ENCODE measurements at places on chromosomes 4 and X.

- no peak for DNase-seq
Measured at GRCh38 chr4:88148560-88148959, 9.9 kb downstream of the ABCG2 start.

DNA sequence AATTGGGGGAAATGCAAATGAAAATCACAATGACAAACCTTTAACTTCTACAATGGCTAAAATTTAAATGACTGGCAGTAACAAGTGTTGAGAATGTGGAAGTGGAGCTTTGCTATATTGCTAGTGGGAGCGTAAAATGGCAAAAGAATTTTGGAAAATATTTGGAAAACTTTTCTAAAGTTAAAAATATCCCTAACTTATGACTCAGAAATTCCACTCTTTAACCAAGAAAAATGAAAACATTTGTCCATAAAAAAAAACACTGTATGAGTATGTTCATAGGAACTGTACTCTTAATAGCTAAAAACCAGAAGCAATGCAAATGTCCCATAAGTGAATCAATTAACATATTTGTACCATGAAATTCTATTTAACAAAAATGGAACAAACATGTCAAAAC lies 3.6 kb downstream of the TBCK start:
- DNase-seq, result no peak

DNA sequence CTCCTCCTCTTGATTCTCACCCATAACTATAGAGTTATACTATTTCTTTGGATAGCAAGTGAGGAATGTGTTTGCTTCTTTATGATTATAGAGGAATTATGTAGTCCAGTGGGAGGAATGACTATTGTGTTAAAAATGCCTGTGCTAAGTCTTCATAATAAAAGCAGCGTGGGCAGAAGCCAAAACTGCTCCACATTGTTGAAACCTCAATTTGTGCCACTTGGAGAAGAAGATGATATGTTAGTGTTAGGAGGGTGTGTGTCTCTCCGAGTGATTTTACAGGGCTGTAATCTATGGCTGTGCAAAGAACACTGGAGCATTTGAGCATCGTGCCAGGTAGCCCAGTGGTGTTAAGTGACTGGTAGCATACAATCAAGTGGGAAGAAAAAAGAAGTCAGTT lies 74.3 kb downstream of the FRAS1 start:
- DNase-seq, result no peak

DNA sequence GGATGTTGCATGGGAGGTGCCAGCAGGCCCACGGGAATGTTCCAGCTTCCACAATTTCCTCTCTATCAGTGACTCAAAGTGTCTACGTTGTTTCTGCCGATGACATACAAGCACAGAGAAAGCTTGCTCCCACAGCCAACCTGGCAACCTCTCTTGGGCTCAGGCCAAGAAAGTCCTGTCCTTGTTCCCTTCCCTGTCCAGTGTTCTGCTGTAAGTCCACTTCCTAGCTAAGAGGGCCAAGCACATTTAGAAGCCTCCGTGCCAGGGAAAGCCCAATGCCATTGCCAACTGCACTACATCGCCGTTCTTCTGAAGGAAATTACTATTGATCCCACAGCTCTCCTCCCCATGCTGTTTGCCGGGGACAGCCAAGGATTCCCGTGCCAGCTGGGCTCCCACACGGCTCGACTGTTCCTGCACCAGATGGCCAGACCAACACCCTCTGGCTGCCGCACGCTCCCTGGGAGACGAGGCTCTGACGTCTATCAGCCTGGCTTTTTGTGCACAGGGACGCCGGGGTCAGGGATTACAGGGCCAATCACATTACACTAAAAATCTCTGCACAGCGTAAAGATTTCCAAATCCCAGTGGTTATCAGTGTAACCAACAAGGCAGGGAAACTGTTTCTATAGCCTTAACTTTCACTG lies 284.0 kb downstream of the BCOR start:
- no peak for DNase-seq

DNA sequence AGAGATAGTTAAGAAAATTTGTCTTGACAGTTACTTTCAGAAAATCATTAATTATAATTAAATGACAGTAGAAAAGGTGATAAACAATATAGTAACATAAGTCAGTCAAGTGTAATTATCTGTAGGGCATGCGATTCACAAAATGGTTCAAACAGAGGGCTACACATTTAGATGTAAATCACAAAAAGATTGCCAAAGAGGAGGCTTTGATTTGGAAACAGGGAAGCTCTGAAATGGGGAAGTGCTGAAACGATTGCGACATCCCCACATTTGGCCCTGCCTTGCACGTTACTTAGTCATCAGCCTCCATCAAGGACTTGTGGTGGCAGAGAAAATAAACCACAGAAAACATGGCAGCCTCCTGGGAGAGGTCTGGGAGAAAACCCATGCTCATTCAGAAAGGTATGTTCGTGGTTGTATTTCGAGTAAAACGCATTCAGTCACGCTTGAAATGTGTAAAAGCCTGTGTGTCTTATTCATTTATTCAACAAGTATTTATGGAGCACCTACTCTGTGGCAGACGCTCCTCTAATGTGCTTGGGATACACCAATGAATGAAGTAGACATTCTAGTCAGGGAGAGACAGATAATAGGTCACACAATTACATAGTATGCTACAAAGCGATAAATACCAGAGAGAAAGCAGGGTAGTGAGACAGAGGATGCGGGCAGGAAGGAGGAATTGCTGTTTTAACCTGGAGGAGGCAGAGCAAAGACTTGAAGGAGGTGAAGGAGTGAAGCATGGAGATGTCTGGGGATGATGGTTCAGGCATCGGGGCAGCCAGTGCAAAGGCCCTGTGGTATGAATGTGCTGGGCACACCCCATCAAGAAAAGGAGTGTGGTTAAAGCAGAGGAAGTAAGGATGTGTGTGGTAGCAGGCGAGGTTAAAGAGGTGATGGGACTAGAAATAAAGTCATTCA lies 7.8 kb downstream of the RBM47 start:
- no peak for DNase-seq
